ENCODE measurements at places on chromosomes 5 and 9. TPM values are rescaled to one million over a fixed set of nuclear protein-coding genes. Genes with fewer than 3 reads are reported as not detected.

- H3K27me3 ChIP-seq = peaks cover 83% of the 10 kb centered on the region
- no peak overlapping the region for H3K27ac ChIP-seq
- H3K36me3 ChIP-seq = peaks cover 6% of the 10 kb centered on the region
- no peaks in the 10 kb centered on the region for H3K4me1 ChIP-seq
Measured at GRCh38 chr9:131801810-131802209, 61.9 kb upstream of the RAPGEF1 start.

Gene STPG3
- not detected for total RNA-seq

DNA sequence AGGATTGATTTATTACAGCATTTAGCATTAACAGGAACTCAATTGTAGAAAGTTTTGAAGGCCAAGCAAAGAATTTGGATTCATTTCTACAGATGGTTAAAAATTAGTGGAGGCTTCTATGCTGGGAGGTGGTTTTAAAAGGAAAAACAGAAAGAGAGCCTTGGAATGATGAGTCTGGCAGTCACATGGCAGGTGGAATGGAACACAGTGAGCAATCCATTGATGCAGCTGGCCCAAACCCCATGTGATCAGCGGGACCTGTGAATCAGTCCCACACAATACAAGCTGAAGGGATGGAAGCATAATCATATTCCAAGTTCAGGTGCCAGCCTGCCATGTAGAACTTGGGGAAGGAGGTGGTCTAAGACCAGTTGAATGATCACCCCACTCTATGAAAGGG is 147.9 kb downstream of the PIP5K1B start:
- no peak for DNase-seq
- H3K4me1 ChIP-seq = no peaks in the 10 kb centered on the region
- H3K36me3 ChIP-seq = no peaks in the 10 kb centered on the region
- no peak overlapping the region for H3K4me3 ChIP-seq
- H3K27me3 ChIP-seq = peaks cover 34% of the 10 kb centered on the region

Gene AOPEP
- total RNA-seq = 32.4 TPM

GRCh38 chr5:141338538-141339306 is at the start of gene PCDHGA2:
TSS of gene PCDHGA2 (plus strand) at chr5:141338760.
- peak; percentile 34 for DNase-seq
- H3K4me1 ChIP-seq = no peaks in the 10 kb centered on the region
- no peak within 1 kb of the TSS for H3K27ac ChIP-seq
- H3K36me3 ChIP-seq = peaks cover 4% of the 10 kb centered on the region
- no peaks in the 10 kb centered on the region for H3K27me3 ChIP-seq
- peak within 1 kb of the TSS; percentile 30 for H3K4me3 ChIP-seq

- no peak overlapping the region for H3K27ac ChIP-seq
- no peak overlapping the region for H3K4me3 ChIP-seq
- no peaks in the 10 kb centered on the region for H3K27me3 ChIP-seq
- H3K4me1 ChIP-seq = no peaks in the 10 kb centered on the region
- DNase-seq = no peak
Measured at GRCh38 chr5:173114536-173114935, 29.8 kb upstream of the BNIP1 start.

GRCh38 chr5:16805486-16805885 is 130.6 kb downstream of the MYO10 start:
- no peak overlapping the region for H3K4me3 ChIP-seq
- H3K27ac ChIP-seq = no peak overlapping the region
- no peak for DNase-seq
- H3K27me3 ChIP-seq = no peaks in the 10 kb centered on the region
- H3K36me3 ChIP-seq = no peaks in the 10 kb centered on the region
- H3K4me1 ChIP-seq = peaks cover 10% of the 10 kb centered on the region

GRCh38 chr5:88085462-88085861 is 183.2 kb downstream of the TMEM161B start:
- H3K36me3 ChIP-seq = no peaks in the 10 kb centered on the region
- DNase-seq = no peak
- no peaks in the 10 kb centered on the region for H3K4me1 ChIP-seq
- H3K27ac ChIP-seq = no peak overlapping the region

Gene MARCHF3
- total RNA-seq = 6.9 TPM

Gene BTNL3
- not detected for total RNA-seq

- H3K36me3 ChIP-seq = no peaks in the 10 kb centered on the region
- peak; percentile 63 for DNase-seq
- H3K4me1 ChIP-seq = peaks cover 14% of the 10 kb centered on the region
Measured at GRCh38 chr5:23314827-23315226, 192.6 kb upstream of the PRDM9 start.

DNA sequence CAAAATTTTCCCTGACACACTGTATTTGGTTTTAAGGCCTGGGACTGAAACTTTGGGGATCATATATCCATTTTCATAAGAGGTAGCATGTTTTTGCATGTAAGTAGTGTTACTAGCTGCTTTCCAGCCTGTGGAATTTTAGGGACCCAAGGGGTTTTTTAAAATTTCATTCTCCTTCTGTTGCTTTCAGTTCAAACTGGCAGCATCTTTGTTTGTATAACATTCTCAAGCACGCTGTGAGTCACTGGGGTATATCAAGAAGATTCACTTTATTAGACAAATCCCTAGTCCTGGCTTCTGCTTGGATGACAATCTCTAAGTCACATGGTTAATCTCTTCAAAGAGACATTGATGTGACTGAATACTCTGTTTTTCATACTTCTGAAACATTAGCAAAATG is 479.0 kb downstream of the CYLC2 start:
- H3K36me3 ChIP-seq = no peaks in the 10 kb centered on the region
- DNase-seq = peak; percentile 3
- H3K27ac ChIP-seq = no peak overlapping the region
- H3K4me1 ChIP-seq = peaks cover 6% of the 10 kb centered on the region

DNA sequence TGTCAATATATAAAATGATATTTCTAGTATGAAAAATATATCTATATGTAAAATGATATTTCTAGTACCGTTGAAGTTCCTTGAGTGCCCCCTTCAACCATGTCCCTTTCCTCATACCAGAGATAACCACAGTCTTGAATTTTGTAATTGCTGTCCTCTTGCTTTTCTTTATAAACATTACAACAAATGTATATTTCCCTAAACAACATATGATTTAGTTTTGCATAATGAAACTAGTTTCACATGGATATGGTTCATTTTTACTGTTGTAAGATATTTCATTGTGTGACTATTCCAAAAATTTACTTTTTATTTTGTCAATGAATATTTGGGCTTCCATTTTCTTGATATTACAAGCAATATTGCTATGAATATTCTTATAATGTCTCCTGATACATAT is 14.0 kb downstream of the NLN start:
- H3K4me1 ChIP-seq = peaks cover 11% of the 10 kb centered on the region
- no peak overlapping the region for H3K4me3 ChIP-seq
- no peaks in the 10 kb centered on the region for H3K27me3 ChIP-seq
- no peaks in the 10 kb centered on the region for H3K36me3 ChIP-seq
- no peak for DNase-seq
